ENCODE measurements at places on chromosomes 3 and 15. TPM values are rescaled to one million over a fixed set of nuclear protein-coding genes. Genes with fewer than 3 reads are reported as not detected.

The WDR82 gene
- 44.4 TPM for total RNA-seq

The ZIC4 gene
- total RNA-seq: not detected

The ITPKA gene
- total RNA-seq: not detected

The TIMMDC1 gene
- 30.0 TPM for total RNA-seq

The NECTIN3 gene
- 20.4 TPM for total RNA-seq

The IMPG2 gene
- total RNA-seq: 0.25 TPM

The RYK gene
- total RNA-seq: 102 TPM

The ZNF621 gene
- total RNA-seq: 13.3 TPM

The THPO gene
- total RNA-seq: 0.74 TPM

GRCh38 chr15:60781211-60781713 lies 302.3 kb upstream of the ICE2 start:
- DNase-seq: no peak

DNA sequence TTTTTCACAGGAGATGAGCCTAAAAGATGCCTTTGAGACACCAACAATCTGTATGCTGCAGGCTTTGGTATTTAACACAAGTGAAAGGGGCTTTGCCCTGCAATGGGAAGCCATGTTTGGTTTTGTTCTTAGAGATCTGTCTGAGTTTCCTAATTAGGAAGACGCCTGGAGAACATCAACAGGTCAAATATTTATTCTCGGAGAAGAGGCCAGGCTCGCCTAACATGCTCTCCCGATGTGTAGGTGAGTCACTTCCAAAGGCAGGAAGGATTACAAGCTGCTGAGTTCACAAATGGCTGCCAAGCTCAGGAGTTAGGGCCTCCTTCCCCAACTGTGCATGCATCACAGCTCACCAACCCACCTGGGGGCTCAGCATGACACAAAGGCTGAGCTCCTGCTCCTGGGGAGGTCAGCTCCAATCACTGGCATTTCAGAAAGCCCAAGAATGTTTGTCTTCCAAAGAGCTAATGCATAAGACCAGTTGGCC lies 119.5 kb upstream of the PRICKLE2 start:
- DNase-seq: no peak

- DNase-seq: no peak
These were observed 65.4 kb downstream of the KCNH8 start for GRCh38 chr3:19213603-19214220.

- DNase-seq: no peak
These were observed 30.5 kb downstream of the MINDY4B start for GRCh38 chr3:150874666-150875219.

DNA sequence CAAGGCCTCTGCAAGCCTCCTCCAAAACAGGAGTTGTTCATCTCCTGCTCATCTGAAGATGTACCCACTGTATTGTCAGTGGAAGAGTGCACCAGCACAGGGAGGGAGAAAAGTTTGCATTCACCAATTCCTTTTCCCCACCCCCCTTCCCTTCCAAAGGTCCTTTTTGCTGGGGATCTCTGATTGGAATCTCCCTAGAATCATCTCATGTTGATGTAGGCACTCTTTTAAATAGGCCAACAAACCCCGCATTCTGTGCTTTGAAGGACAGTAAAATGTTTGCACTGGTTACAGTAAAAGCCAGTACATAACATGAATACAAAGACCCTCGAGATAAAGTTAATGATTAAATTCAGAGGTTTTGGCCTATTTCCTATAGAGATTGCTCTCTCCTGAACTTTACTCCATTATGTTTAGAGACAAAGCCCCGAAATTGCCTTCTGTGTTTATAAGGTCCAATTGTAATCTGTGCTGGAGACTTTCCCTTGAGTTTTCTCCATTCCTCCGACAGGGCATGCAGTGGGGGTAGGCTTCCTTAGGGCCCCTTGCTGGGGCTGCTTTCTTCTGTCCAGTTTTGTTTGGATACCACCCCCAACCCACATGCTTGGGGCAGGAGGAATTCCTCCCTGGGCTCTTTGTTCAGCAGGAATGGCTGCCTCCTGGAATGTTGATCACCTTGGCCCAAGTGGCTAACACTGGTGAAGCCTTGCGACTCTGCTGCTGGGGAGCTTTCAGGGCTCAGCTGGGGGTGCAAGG lies 22.5 kb downstream of the TRIM71 start:
- DNase-seq: no peak

- DNase-seq: no peak
These were observed 197.8 kb upstream of the TPM1 start for GRCh38 chr15:62844564-62845240.

DNA sequence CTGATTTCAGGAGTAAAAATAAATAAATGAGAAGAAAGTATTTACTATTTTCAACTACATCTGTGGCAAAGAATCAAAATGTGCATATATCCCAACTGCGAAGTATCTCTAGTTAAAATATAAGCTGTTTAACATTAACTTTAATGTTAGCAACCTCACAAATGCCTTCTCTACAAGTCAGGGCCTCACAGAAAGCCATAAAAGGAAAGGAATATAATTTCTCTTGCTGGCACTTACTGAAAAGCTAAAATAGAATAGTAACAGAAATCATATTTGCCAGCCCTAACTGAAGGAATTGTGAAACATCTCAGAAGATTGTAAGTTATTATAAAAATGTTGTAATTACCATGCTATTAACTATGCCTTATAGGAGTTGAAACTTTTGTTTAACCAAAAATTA lies 65.1 kb upstream of the MBNL1 start:
- DNase-seq: no peak

DNA sequence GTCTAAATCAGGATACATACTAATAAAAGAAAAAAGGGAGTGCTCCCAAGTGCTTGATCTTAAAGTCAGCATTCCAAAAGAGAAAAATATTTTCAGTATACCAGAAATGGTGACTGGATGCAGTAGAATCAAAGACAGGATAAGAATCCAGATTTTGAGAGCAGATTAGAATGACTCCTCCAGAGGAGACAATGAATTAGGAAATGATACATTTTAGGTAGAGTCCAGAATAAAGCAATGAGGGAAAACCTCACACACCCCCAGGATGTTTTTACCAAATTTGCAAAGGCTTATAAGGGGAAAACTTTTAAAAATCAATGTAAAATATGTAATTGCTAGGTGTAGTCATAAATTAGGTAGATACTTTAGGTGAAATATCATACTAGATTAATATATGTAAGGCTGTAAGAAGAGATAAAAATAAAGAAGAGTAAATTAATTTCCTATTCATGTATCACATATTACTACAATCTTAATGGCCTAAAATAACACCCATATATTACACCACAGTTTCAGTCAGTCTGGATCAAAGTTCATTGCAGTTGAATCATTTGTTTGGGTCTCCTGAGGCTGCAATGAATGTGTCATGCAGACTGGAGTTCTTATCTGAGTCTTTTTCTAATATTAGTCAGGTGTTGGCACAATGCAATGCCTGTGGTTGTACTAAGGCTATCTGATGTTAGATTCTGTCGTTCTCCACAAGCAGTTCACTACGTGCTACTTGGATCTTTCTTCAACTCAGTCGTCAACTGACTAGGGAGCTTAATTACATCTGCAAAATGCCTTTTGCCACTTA lies 547.8 kb upstream of the EPHA6 start:
- DNase-seq: no peak

- DNase-seq: no peak
These were observed 122.2 kb downstream of the ANXA2 start for GRCh38 chr15:60275624-60276023.

DNA sequence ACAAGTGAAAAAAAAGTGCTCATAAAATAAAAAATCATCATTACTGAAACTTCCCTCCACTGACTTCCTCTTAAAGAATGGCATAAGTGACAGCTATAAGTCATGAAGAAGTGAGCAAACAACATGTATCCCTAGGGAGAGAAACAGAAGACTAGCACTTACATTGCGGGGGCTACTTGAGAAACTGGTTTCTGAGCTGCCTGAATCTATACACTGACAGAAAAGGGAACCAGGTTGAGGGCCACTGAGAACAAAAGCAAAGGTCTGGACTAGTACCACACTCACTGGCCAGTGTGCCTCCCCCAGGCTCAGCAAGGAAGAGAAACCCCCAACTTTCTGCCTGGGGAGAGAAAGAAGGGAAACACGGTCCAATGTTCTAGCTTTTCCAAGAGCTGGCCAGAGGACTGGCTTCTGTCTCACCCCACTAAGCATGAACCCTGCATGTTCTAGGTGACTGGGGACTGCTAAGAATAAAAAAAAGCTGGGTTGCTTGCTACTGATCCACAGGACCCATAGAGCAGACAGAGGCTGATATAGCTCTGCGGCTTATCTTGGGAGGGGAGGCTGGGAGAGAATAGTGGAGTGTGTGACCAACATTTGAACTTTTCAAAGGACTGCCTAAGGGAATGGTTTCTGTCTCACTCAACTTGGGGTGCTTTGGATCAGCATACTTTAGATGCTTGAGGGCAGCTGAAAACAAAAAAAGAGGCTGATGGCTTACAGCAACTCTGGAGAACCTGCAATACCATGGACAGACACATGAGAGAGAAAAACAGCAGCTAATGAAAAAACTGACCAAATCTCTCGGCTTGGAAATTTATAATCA lies 8.1 kb downstream of the RAD18 start:
- no peak for DNase-seq

DNA sequence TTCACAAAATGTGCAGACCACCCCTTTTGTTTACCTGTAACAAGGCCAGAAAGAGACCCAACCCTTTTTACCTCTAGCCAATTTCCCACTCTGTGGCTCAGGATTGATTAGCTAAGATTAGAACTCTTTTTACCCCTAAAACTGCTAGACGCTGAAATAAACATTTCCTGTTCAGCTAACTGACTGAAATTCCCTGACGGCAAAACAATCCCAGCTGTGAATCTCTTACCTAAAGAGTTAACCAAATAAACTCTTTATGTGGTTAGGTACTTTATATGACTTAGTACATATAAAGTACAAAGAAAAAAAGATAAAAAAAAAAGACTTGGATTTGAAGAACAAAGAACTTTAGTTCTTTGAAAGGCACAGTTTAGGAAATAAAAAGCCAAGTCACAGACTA lies 988.7 kb downstream of the FHIT start:
- no peak for DNase-seq

DNA sequence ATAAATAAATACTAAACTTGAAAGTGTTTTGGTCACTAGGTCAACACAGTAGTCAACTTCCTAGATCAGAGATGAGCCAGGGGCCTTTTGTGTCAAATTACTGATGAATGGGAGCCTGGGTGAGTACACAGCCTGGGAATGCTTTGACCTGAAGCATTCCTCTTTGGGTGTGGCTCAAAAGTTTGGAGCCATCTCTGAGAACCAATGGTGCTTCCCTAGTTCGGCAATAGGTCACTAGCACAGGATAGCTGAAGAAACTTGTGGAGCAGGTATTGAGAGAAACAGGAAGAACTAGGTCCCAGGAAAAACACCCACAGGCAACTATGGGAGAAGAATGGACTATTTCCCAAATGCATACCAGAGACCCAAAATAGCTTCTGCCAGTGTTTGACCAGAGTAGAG lies 56.6 kb upstream of the PLXND1 start:
- no peak for DNase-seq

DNA sequence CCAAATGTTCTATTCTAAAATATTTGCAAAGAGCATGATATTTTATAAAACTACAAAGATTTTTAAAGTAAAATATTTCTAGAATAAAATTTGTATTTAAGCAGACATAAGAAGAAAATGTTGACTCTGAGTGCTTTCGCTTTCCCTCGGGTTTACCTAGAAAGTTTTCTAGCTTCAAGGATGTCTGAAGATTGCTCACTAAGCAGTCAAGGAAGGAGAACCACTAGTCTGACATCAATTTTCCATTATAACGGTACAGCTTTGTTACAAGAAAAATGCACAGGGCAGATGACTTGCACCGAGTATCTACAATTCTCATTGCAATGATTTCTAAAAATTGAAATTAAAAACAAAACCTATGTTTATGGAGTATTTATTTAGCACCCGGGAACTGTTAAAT lies 14.2 kb downstream of the GPR15 start:
- no peak for DNase-seq
